Activated B cell treated with CpG ODN at 0.5 μM for 24 hours (primary cell): ENCODE measurements at places on chromosomes 2 and 18.

- DNase-seq = no peak
Measured at GRCh38 chr18:49031511-49032188, 80.9 kb upstream of the SMAD7 start.

DNA sequence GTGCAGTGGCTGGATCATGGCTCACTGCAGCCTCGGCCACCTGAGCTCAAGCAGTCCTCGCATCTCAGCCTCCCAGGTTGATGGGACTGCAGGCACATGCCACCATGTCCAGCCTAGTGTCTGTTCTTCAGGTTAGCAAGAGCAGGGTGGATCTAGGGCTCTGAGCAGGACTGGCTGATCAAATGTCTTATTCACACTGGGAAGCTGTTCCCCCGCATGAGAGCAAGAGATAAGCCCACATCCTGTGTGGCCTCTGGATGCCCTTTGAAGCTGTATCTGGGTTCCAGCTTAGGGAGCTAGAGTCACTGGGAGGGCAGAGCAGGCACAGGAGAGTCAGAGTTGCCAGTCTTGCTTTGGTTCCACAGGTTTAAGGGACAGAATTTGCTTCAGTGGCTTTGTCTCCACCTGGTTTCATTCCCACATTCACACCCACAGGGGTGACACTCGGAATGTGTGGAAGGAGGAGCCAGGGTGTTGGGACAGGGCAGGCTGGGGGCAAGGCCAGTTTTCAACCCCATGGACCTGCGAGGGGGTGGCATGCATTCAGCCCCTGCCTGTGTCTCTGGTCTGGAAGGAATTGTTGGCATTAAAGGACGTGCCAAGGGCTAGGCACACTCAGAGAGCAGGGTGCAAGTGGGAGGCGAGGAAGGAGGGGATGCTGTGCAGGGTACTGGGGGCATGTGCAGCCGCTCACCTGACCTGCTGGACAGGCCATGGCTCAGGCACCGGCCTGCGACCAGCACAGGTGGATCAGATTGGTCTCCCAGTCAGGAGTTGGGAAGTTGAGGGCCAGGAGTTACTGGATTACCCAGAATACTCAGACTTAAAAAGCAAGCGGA, 24.5 kb downstream of the PTPN18 start:
- no peak for DNase-seq

- DNase-seq = no peak
Measured at GRCh38 chr18:78082816-78083215, 833.2 kb downstream of the GALR1 start.

GRCh38 chr2:227363756-227364155, 15.3 kb downstream of the TM4SF20 start:
- no peak for DNase-seq

DNA sequence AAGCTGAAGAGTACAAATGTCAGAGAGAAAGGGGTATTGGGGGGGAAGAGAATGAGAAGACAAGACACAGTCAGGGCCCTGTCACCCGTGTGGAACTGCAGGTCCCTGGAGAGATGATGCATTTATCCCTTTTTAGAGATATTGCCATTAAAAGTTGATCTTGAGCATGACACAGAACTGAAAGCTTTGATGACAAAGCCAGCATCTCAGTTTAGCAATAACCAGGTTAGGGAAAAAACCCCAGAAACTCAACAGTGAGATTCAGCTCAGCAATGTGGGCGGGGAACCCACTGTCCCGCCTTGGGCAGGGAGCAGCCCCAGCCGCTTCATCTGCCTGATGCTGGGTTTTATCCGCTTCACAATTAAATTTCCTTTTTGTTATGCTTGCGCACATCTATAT, 181.1 kb downstream of the NEDD4L start:
- DNase-seq = no peak

GRCh38 chr2:48253301-48253700, 276.7 kb upstream of the STON1 start:
- no peak for DNase-seq

DNA sequence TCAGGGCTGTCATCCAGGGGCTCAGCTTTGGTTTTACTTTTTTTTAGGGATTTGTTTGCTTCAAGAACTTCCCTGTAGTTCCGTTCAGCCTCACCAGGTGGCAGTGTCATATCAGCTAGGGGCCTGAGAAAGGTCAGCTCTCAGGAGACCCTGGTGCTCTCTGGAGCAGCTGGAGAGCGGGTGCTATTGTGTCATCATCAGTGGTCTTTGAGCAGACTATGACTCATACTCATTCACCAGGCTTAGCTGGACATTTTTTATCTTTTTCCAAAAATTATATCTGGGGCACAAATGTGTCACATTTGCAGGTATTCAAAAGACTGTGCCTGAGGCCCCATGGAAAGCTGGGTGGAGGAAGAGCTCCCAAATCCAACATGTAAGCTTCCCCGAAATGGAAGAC, 24.4 kb downstream of the ZNF892 start:
- DNase-seq = no peak
